Spinal cord (tissue), 10 donors: ENCODE measurements at places on chromosomes 12 and 14.
A peak's percentile ranks its signal among the peaks of the same experiment; 100 is the strongest.

GRCh38 chr12:115885040-115885690 lies 392.3 kb downstream of the MED13L start:
- peak; percentile 38 for DNase-seq

- peak; percentile 73 for DNase-seq
Observed at GRCh38 chr12:119288576-119288975, 46.0 kb upstream of the CCDC60 start.

- no peak for DNase-seq
Observed at GRCh38 chr12:110091136-110091711, 32.9 kb upstream of the IFT81 start.

- DNase-seq, result no peak
Observed at GRCh38 chr12:53115891-53116648, 12.8 kb downstream of the SOAT2 start.

- no peak for DNase-seq
Observed at GRCh38 chr14:28807518-28807917, 40.9 kb downstream of the FOXG1 start.

GRCh38 chr12:49189731-49190716 lies 1.1 kb upstream of the TUBA1A start:
- no peak for DNase-seq

GRCh38 chr14:104440297-104440956 lies 139.1 kb upstream of the C14orf180 start:
- DNase-seq, result no peak
